ENCODE measurements at places on chromosomes 4 and X. TPM values are rescaled to one million over a fixed set of nuclear protein-coding genes. Genes with fewer than 3 reads are reported as not detected.

- no peak for DNase-seq
Measured at GRCh38 chrX:93332329-93332728, 341.0 kb downstream of the NAP1L3 start.

DNA sequence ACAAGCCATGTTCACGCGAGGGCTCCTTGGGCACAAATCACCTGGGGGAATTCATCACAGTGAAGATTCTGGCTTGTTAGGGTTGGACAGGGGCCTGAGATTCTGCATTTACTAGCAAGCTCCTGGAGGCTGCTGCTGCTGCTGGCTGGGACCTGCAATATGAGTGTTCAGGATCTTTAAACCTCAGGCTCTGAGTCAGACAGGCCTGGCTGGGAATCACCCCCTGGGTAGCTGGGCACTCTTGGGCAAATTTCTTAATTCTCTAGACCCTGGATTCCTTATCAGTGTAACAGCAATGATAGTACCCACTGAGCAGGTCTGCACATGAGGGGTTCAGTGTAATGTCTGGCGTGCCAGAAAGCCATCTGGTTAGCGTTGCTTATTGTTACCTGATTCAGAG lies 101.5 kb downstream of the DHX15 start:
- no peak for DNase-seq

DNA sequence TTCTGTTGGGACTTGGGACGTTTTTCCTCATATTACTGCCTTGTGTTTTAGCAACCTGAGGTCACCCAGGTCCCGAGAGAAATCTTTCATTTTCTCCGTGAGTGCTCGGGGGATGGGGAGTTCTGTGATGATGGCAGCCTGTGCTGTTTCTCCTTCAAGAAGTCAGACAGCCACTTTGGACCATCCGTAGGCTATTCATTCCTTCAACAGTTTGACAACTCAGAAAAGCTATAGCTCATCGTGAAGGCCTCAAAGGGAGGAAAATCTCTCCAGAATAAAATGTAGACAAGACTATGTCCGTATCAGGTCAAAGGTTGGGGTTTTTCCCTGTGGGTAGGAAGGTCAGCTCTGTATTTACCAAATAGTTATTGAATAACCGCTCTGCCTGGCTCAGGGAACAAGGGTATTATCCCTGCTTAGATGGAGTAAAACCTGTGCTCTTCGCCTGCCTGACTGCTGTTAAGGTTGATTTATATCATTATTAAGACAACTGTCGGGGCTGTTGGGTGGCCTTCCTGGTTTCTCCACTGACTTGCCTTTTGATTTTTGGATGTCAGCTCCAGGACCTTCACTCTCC lies 36.6 kb downstream of the FAM114A1 start:
- DNase-seq: no peak

DNA sequence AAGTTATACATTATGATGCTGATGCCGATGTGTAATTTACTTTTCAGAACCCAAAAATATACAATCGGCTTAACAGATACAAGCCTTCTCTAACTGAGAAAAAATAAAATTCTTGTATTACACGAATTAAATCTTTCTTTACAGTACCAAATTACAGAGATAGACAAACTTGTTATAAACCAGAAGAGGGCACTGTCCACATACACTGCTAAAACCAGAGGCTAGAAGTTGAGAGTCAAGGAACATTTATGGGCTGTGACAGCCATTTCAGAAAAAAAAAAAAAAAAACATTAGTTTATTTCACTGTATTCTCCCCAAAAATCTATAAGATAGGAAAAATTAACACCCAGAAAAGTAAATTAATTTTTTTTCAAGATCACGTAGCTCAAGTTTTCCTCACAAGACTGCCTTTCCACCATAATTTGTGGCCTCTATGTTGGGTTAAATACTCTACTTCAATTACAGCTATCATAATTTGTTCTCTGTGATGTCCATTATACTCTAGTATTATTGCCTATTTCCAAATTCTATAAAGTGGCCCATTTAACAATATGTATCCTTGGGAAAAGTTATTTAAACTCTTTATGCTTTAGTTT lies 12.0 kb downstream of the EREG start:
- DNase-seq: no peak

DNA sequence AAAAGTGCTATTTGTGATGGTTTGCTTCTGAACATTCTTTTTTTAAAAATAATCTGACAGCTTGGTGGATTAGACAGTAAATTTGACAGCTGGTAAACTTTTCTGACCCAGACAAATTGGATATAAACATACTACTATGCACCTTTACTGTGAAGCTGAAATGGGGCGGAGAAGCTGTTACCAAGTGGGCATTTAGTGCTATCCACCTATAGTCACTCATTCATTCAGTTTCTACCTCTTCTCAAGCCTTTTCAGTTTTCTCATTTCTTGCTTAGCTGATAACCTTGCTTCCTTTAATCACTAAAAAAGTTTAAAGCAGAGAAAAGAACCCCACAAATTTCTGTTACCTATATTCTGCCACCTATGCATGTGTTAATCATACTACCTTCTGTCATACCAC lies 5.2 kb downstream of the RPS3A start:
- DNase-seq: no peak

DNA sequence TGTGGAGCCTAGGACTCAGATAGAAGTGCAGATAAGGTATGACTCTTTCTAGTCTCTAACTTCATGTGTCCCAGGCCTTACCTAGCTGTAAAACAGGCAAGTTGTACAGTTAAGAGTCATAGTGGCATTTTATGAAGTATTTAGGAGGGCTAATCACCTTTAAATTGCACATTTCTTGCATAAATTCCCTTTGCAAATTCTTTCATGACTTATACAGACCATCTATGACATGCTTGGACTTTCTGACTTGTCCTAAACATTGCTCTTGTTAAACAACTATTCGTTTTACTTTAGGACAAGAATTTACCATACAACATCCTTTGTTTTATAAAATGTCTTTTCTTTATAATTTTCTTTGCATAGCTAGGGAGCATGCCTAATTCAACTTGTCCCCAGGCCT lies 7.8 kb upstream of the RRAGB start:
- no peak for DNase-seq

- DNase-seq: no peak
Measured at GRCh38 chrX:44244008-44244407, 99.5 kb downstream of the EFHC2 start.

DNA sequence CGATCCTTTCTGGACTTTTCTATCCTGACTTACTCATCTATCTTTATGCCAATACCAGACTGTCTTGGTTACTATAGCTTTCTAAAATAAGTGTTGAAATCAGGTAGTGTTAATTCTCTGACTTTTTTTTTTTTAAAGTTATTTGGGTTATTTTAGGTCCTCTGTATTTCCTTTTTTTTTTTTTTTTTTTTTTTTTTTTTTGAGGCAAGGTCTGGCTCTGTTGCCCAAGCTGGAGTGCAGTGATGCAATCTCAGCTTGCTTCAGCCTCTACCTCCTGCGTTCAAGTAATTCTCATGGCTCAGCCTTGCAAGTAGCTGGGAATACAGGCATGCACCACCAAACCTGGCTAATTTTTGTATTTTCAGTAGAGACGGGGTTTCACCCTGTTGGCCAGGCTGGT lies 2.8 kb upstream of the NELFA start:
- no peak for DNase-seq

DNA sequence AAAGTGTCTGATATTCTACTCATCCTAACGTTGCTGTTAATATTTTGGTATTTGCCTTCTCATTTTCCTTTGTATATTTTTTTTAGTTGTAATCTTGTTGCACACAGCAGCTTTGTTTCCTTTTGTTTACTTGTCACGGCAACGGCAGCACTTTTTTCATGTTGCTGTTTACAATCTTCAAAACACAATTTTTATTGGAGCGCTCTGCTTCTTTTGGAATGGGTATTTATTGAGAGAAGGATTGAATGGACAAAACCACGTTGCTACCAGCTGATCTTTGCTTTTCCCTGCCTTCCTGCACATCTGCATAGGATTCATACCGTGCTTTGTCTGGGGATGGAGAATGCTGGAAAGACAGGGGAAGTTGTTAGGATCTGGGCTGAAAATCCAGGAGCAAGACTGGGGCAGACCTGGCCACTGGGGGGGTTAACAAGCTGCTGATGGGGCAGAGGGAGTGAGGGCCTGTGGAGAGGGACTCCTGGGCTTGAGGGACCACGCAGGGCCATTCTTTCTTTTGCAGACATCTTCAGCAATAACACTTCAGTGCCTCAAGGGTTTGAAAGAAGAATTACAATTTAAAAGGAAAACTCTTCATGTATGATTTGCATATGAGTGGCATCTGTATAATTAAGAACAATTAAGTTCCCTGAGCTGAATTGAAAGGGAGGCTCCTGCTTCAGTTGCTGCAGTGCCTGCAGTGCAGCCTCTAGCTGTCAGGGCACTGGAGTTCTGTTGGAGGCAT lies 69.8 kb downstream of the TMEM131L start:
- no peak for DNase-seq

DNA sequence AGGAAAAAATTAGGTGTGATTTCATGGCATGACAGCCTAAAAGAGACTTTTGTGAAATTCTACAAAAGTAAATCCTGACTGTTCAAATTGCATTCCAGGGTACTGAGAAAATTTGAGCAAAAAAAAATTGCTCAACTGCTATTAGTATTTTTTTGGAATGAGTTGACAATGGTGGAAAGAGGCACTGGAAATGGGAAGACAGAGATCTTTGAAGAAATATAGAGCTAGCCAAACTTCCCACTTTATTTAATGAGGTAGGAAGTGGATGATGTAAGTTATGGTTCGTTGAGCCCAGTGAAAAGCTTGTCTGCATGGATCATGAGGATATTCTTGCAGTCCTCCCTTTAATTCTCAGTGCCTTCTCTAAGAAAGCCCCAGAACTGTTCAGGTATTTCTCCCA lies 183.8 kb downstream of the PTTG2 start:
- no peak for DNase-seq

DNA sequence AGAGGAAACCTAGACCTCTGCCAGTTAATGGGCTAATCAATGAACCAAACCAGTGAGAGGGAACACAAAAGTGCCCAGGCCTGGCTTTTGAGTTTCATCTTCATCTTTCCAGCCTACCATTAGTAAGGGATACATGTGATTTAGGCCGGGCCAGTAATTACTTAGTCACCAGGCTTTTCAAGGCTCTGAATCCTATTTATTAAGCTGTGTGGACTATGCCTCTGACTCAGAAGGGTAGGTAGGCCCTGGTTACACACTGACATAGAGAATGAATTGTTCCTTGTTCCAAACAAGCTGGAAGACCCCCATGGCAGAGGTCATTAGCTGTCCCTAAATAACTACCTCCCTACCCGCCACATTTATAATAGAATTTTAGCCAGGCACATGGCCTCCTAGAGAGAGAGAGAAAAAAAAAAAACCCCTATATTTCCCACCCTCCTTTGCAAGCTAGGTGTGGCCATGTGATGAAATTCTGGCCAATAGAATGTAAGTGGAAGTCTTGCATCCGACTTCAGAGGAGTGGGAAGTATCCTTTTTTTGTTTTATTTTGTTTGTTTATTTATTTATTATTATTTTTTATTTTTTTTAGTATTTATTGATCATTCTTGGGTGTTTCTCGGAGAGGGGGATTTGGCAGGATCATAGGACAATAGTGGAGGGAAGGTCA lies 112.3 kb upstream of the BCOR start:
- DNase-seq: peak; percentile 2

GRCh38 chr4:149980941-149981340 lies 97.3 kb upstream of the DCLK2 start:
- no peak for DNase-seq

DNA sequence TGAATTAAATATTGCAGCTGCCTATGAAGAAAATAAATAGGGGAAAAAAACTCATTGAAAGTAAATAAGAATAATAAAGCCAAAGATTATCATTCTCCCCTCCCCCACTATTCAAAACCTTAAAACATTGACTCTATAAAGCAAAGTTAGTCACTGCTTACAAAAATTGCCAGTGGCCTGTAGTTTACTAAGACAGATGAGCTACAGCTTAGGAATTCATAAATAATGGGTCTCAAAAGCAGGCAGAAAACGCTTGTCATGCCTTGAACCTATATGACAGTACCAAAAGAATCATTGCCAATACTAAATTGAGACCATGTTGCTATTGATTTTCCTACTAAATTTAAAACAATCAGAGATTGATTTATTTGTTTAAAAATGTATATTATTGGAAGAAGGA lies 78.9 kb downstream of the SLC10A7 start:
- DNase-seq: no peak

DNA sequence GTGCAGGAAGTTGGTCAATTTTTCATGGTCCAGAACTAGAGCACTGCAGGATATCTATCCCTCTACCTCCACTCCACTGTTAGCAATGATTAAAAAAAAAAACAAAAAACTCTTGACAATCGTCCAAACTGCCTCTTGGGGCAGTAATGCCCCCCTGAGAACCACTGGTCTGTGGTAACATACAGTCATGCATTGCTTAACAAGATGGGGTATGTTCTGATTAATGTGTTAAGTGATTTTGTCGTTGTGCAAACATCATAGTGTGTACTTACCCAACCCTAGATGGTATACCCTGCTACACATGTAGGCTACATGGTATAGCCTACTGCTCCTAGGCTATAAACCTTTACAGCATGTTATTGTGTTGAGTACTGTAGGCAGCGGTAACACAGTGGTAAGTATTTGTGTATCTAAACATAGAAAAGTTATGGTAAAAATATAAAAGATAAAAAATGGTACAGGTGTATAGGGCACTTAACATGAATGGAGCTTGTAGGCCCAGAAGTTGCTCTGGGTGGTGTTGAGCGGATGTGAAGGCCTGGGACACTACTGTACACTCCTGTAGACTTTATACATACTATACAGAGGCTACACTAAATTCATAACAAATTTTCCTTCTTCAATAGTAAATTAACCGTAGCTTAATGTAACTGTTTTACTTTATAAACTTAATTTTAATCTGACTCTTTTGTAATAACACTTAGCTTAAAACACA lies 34.1 kb downstream of the ART3 start:
- DNase-seq: no peak

- no peak for DNase-seq
Measured at GRCh38 chrX:123093792-123094191, 90.3 kb upstream of the GRIA3 start.

DNA sequence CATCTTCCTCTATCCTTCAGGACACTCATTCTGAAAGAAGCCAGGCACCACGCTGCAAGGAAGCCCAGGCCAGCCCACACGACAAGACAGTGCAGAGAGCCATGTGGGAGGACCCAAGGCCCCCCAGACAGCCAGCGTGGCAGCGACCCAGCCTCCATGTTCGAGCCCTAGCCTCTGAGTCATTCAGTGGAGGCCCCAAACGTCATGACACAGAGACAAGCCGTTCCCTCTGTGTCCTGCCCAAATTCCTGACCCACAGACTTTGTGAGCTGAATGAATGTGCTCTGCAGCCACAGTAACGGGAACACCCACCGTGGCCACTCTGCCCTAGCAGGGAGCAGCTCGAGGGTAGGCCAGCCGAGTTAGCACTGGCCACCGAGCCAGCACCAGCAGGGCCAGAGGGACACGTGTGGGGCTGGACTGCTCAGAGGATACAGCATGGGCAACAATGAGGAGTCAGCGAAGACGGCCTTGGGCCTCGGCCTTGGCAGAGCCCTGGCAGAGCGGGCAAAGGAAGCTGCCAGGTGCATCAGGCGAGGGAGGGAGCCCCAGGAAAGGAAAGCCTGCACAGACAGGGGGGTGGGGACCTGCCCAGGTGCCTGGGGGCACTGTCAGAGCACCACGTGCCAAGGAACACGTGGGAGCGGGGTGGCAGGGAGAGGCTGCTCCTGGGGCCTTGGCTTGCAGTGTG lies 8.6 kb downstream of the BLOC1S4 start:
- peak; percentile 71 for DNase-seq

GRCh38 chr4:73895201-73896175 lies 26.3 kb downstream of the CXCL1 start:
- DNase-seq: no peak

HERC5 gene
- total RNA-seq: 4.9 TPM

PPP4R3C gene
- total RNA-seq: not detected

PDE5A gene
- 45.0 TPM for total RNA-seq

LRIT3 gene
- not detected for total RNA-seq

Data from SJSA1 (cell line).